ENCODE measurements at places on chromosomes 16 and 17. TPM values are rescaled to one million over a fixed set of nuclear protein-coding genes. Genes with fewer than 3 reads are reported as not detected.

- peak overlapping the region; percentile 93 for H3K27ac ChIP-seq
- H3K27me3 ChIP-seq: no peaks in the 10 kb centered on the region
- H3K4me1 ChIP-seq: peaks cover 30% of the 10 kb centered on the region
- peaks cover 9% of the 10 kb centered on the region for H3K36me3 ChIP-seq
- DNase-seq: peak; percentile 68
- H3K4me3 ChIP-seq: peak overlapping the region; percentile 75
Measured at GRCh38 chr17:31559584-31560501, 168.4 kb downstream of the RAB11FIP4 start.

PERCC1 gene
- total RNA-seq: not detected

GRCh38 chr17:65730711-65731169 is 169.3 kb upstream of the AXIN2 start:
- no peaks in the 10 kb centered on the region for H3K36me3 ChIP-seq
- no peak overlapping the region for H3K27ac ChIP-seq
- H3K27me3 ChIP-seq: no peaks in the 10 kb centered on the region
- no peak for DNase-seq

DNA sequence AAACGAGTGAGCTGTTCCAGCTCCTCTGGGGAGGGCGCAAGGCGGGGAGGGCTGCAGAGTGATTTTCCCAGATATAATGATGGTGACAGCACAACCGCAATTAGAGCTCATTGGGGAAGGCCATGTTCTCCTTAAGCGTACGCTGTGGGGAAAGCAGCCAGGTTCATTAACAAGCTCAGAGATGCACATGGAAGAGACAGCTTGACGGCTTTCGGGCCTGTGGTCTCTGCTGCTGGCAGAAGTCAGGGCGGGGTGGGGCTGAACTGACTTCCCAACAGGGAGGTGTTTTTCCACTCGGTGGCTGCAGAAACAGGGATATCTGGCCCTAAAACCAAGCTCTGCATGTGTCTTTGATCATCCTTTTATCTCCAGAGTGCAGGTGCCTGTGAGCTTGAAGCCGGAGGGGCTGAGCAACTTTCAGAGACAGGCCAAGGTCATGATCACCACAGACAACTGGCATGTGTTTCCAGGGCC is 24.0 kb upstream of the CACNG1 start:
- H3K4me1 ChIP-seq: no peaks in the 10 kb centered on the region
- H3K4me3 ChIP-seq: no peak overlapping the region
- no peaks in the 10 kb centered on the region for H3K27me3 ChIP-seq
- H3K27ac ChIP-seq: no peak overlapping the region
- H3K36me3 ChIP-seq: no peaks in the 10 kb centered on the region

- no peak for DNase-seq
- H3K4me3 ChIP-seq: no peak overlapping the region
- no peaks in the 10 kb centered on the region for H3K27me3 ChIP-seq
- H3K27ac ChIP-seq: no peak overlapping the region
Measured at GRCh38 chr17:61828694-61829093, 34.6 kb downstream of the BRIP1 start.

DNA sequence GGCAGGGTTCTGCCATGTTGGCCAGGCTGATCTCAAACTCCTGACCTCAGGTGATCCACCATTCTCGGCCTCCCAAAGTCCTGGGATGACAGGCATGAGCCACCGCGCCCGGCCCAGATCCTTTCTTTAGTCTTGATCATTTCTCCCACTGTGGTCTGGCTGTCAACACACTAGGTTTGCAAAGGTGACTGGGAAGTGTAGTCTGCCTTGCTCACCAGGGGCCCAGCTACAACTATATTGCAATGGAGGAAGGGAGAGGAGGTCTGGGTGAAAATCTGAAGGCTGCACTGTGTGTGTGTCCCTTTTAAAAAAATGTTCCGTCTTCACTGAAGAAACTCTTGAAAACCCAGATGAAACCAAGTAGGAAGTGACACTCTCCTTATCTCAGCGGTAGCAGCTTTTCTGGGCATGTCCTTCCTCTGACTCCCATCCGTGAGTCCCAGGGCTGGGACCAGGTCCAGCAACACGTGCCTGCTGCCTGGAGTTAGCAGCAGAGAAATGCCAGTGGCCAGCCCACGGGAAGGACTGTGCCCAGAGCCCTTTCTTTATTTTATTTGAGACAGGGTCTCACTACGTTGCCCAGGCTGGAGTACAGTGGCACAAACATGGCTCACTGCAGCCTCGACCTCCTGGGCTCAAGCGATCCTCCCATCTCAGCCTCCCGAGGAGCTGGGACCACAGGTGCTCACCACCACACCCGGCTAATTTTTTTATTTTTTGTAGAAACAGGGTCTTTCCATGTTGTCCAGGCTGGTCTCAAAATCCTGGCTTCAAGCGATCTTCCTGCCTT is 17.8 kb upstream of the KIF19 start:
- H3K4me3 ChIP-seq: no peak overlapping the region
- no peaks in the 10 kb centered on the region for H3K27me3 ChIP-seq
- H3K27ac ChIP-seq: no peak overlapping the region
- H3K4me1 ChIP-seq: no peaks in the 10 kb centered on the region
- DNase-seq: no peak
- no peaks in the 10 kb centered on the region for H3K36me3 ChIP-seq

DNA sequence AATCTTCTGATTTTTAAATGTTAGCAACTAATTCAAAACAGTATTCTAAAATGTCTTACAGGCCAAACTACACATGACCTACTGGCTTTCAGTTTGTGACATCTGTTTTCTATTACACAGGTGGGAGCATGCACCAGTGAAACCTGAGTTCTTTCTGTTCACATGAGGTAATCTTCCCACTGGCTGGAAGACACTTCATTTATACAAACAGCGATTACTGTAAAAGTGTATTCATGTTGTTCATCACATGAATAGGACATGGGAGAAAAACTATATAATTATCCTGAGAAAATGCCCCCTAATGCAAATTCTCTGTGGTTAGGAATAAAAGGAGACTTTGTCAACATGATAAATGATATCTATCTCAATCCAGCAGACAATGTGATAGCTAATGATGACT is 11.1 kb upstream of the PIK3R5 start:
- no peaks in the 10 kb centered on the region for H3K27me3 ChIP-seq
- DNase-seq: no peak
- no peak overlapping the region for H3K4me3 ChIP-seq
- H3K36me3 ChIP-seq: no peaks in the 10 kb centered on the region
- no peaks in the 10 kb centered on the region for H3K4me1 ChIP-seq

- H3K27me3 ChIP-seq: no peaks in the 10 kb centered on the region
- peak overlapping the region; percentile 68 for H3K27ac ChIP-seq
- peak overlapping the region; percentile 70 for H3K4me3 ChIP-seq
- DNase-seq: no peak
- H3K4me1 ChIP-seq: peaks cover 3% of the 10 kb centered on the region
Measured at GRCh38 chr17:75114552-75115314, 5.0 kb downstream of the ARMC7 start.

- H3K36me3 ChIP-seq: no peaks in the 10 kb centered on the region
- peaks cover 9% of the 10 kb centered on the region for H3K4me1 ChIP-seq
- no peak overlapping the region for H3K4me3 ChIP-seq
- H3K27me3 ChIP-seq: no peaks in the 10 kb centered on the region
- no peak for DNase-seq
Measured at GRCh38 chr16:2835638-2836493, 5.8 kb downstream of the ZG16B start.

- H3K36me3 ChIP-seq: peaks cover 18% of the 10 kb centered on the region
- DNase-seq: no peak
- no peaks in the 10 kb centered on the region for H3K4me1 ChIP-seq
- H3K27me3 ChIP-seq: no peaks in the 10 kb centered on the region
- H3K27ac ChIP-seq: no peak overlapping the region
Measured at GRCh38 chr17:75910699-75911098, 6.0 kb upstream of the MRPL38 start.

TMED6 gene
- total RNA-seq: not detected

DNA sequence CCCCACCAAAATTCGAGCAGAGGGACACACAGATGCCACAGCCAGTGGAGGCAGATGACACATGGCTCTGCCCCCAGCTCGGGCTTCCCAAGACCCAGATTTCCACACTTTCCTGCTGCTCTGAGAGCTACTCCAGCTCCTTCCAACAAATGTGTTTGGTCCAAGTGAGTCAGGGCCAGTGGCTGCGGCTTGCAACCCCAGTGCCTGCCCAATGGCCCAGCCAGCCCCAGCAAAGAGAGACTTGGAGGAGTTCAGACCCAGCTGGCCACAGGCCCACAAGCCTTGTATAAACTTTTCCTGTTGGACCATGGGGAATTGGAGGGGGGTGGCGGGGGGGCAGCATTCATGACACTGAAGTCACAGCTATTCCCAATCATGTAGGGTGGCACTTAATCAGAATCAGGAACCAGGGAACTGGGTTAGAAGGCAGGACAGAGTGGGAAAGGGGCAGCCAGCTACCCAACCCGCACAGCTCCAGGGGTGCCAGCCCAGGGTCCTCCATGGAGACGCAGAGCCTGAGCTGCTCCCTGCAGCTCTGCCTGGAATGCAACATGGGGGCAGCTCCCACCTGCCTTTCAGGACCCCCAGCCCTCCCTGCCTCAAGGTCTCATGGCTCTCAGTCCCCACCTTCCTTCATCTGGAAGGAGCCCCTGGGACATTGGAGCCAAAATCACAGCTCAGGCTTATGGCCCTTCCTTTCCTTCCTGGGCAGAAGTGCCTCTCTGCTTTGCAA is 17.5 kb upstream of the C16orf78 start:
- H3K4me1 ChIP-seq: no peaks in the 10 kb centered on the region
- H3K4me3 ChIP-seq: no peak overlapping the region
- H3K27me3 ChIP-seq: no peaks in the 10 kb centered on the region
- no peak for DNase-seq
- no peaks in the 10 kb centered on the region for H3K36me3 ChIP-seq

IRX6 gene
- 1.5 TPM for total RNA-seq
